Cardiac fibroblast (primary cell): ENCODE measurements at places on chromosomes 3 and 15.

DNA sequence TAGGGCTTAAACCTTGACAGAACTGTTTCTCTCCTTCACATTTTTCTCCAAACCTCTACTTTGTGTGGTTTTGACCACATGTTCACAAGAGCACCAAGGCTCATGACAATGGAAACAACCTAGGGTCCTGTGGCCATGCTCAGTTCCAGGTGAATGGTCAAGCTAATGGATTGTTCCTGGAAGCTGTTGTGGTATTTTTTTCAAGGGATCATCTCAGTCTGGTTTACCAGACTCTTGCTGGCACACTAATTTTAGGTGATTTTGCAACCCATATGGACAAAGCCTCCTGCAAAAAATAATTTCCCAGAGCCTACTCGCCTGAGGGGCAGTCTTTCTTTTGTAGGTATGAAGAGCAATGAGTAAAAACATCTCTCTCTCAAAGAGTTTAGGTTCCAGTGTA is 67.2 kb downstream of the LSAMP start:
- no peak for DNase-seq

DNA sequence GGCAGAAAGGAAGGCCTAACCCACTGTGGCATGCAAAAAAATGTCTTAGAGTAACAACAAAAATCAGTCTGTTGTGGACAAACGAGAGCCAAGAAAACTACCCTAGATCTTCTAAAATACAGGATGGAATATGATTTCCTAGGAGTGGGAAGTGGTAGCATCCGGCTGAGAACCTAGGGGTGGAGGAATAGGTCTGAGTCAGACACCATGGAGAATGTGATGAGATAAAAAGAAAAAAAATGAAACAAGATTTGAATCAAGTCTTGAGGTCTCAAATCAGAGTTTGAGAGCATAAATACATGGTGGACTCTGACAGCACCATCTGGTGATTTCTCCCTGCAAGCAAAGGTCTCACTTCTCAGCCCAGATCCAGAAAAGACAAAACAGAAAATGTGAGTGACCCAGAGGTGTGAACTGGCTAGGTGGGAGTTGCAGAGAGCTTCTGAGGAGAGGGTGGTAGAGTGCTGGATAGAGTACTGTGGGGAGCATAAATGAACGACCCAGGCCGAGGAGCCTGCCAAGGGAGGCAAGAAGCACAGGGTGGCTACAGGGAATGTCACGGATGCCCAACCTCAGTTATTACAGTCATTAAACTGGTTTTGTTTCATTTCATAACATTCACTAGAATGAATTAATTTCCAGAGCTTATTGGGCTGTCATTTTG is 27.6 kb upstream of the VEPH1 start:
- DNase-seq, result peak; percentile 61

- DNase-seq, result peak; percentile 47
These were observed 102.4 kb downstream of the MSL2 start for GRCh38 chr3:136093771-136094170.

DNA sequence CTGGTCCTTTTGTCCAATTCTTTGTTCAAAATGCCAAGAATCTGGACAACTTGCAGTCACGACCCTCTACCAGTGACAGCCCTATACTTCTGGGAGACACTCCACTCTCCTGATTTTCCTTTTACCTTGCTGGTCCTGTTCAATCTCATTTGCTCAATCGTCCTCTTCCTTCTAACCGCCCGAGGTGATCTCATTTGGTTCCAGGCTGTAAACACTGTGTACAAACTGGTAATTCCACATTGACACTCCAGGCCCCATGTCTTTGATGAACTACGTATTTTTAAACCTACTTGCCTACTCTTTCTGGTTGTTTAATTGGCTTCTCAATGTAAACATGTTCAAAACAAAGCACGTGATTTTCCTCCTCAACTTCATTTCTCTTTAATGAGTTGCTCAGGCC is 23.7 kb upstream of the C3orf49 start:
- no peak for DNase-seq

GRCh38 chr3:15346516-15346915 is 14.1 kb upstream of the SH3BP5 start:
- DNase-seq, result no peak

- no peak for DNase-seq
These were observed 162.8 kb downstream of the GREM1 start for GRCh38 chr15:32880642-32881041.

DNA sequence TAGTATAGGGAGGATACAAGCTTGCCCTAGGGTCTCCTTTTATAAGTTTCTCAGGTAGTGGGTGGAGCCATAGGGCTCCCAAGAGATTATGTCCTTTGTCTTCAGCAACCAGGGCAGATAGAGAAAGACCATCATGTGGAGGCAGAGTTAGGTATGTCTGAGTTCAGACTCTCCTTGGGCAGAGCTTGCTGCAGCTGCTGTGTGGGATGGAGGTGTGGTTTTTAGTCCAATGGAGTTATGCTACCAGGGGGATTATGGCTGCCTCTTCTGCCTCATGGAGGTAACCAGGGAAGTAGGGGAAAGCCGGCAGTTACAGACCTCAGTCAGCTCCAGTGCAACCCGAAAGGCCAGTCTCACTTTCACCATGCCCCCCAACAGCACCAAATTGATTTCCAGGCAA is 220.5 kb downstream of the NECTIN3 start:
- DNase-seq, result no peak

GRCh38 chr3:193030276-193030675 is 112.6 kb upstream of the MB21D2 start:
- peak; percentile 40 for DNase-seq

DNA sequence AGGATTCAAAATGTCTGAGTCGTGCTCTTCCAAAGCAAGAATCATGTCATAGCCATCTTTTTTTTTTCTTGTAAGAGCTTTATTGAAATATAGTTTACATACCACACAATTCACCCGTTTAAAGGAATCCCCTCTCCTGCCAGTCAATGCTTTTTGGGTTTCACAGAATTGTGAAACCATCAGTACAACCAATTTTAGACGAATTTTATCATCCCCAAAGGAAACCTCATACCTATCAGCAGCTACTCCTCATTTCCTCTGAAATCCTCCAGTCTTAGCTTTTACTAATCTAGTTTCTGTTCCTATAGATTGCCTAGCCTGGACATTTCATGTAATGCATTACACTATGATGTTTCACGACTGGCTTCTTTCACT is 39.6 kb downstream of the ADIPOQ start:
- no peak for DNase-seq

DNA sequence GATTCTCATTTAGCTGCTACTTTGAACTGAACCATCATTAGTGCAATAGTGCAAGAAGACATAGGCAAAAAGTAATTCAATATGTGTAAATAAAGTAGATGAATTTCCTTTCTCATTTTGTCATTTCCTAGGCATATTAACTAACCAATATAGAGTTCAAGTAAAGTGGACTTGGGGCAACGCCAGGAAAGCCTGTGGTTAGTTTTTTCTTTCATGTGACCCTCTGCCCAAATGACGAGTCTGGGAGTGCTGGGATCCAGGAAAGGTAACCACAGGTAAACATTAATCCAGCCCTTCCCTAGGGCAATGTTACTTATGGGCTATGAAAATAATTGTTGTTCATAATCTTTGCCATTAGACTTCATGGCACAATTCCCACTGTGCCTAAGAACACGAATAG is 181.0 kb downstream of the VPS13C start:
- DNase-seq, result no peak

DNA sequence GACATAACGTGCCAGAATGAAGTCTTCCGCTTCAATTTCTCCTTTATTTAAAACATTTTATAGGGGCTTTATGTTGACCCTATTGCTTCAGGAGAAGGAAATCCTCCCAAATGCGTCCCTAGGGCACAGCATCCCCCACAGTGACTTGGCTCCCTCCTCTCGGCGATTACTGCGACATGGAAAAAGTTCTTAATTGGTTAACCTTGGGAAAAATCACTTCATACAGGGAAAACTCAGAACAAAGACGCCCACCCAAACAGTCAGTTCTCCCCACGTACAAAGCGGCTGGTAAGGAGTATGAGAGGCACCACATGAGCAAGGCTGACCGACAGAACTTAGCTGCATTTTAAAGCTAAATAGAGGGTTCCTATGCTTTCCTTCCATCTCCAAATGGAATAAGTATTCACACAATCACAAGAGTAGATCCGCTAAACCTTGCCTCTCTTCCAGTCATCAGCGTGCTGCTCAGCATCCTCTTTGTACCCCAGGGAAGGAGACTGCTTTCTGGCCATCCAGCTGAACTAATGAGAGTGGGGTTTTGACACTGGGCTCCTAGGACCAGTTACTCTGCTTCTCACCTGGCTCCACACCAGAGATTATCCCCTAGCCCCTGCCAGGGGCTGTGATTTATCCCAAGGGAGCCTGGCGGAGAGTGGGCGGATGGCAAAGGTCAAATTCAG is 415.3 kb upstream of the WNT5A start:
- DNase-seq, result no peak

GRCh38 chr15:51094606-51095569 is at the start of gene TNFAIP8L3:
TSS of gene TNFAIP8L3 (minus strand) at chr15:51094906. CDS start at chr15:51094595, 311 bp downstream.
- peak; percentile 53 for DNase-seq

DNA sequence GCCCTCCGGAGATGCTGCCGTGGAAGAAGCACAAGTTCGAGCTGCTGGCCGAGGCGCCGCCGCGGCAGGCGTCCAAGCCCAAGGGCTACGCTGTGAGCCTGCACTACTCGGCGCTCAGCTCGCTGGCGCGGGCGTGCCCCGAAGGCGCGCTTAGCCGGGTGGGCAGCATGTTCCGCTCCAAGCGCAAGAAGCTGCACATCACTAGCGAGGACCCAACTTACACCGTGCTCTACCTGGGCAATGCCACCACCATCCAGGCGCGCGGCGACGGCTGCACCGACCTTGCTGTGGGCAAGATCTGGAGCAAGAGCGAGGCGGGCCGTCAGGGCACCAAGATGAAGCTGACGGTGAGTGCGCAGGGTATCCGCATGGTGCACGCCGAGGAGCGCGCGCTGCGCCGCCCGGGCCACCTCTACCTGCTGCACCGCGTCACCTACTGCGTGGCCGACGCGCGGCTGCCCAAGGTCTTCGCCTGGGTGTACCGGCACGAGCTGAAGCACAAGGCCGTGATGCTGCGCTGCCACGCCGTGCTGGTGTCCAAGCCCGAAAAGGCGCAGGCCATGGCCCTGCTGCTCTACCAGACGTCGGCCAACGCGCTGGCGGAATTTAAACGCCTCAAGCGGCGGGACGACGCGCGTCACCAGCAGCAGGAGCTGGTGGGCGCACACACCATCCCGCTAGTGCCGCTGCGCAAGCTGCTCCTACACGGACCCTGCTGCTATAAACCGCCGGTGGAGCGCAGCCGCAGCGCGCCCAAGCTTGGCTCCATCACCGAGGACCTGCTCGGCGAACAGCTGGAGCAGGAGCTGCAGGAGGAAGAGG is 1.3 kb downstream of the FAM43A start:
- DNase-seq, result peak; percentile 56
